Stimulated activated CD8-positive, alpha-beta memory T cell treated with anti-CD3 and anti-CD28 coated beads, Interleukin-12 subunit alpha, Interleukin-12 subunit beta, amount 100 ng/mL, for 4 hours (primary cell): ENCODE measurements at places on chromosomes 4 and X.

- no peak for DNase-seq
Observed at GRCh38 chrX:7263961-7264360, 116.0 kb upstream of the PUDP start.

GRCh38 chrX:33330798-33331197, 119.4 kb upstream of the DMD start:
- DNase-seq = no peak

DNA sequence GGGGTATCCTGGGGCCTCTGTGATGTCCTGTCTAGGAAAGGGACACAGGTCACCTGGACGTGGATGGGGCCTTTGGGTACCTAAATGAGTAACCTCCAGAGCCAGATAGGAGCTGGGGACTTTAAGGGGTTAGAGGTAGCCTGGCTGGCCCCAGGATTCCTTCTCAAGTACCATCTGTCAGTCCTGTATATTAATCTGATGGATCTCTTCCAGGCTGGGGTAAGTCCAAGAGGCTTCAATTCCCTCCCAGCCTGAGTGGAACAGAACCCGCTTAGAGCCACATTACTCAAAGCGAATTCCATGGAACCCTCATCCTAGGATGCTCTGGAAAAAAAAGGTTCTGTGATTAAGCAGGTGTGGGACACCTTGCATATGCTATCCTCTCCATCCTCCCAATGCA, 24.8 kb upstream of the MAP3K15 start:
- no peak for DNase-seq

DNA sequence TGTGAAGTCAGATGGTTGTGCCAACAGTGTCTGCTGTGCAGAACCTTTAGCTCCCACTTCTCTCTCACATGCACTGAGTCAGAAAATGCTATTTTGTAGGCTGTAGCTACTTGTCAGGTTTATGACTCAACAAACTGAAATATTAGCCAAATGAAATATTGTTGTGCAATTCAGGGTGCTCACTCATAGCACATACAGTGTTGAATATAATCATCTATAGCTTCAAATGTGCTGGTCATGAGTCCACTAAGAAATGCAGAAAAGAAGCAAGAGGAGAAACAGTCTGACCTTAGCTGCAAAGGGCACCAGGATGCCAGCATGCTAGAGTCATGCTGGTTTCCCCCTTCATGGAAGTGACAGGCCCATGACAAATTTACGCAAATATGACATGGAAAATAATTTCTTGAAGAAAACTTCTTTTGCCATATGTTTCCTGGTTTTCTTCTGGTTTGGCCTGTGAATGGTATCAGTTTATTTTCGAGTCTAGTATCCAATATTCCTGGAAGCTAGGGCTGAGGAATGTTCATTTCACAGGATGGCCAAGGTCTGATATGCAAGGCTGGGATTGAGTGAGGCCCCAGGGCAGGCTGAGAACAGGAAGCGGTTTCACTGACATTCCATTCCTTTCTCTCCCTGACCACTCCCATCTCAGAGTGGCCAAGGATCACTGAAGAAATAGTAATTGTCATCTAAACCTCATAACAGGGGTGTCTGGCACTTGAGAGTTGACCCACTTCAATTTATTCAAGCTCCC, 10.3 kb upstream of the CXCL2 start:
- DNase-seq = no peak

DNA sequence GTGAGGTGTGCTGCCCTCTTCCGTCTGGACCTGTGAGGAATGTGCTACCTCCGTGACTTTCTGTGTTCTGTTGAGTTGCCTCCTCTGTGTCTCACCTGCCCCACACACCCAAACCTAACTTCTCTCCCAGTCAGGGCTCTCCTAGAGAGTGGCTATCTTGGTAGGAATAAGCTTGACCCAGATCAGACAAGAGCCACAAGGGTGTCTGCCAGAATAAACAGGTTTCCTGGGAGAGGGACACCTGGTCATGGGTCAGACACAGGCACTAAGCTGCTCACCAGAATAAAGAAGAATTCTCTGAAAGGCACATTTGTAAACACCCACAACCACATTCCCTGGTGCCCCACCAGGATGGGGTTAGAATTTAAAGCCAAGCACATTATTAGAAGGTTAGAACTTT, 11.1 kb downstream of the ZNF182 start:
- no peak for DNase-seq

GRCh38 chrX:41603596-41603995, 85.2 kb upstream of the GPR34 start:
- no peak for DNase-seq

GRCh38 chr4:178976861-178977260, 1534.6 kb upstream of the AGA start:
- DNase-seq = no peak

DNA sequence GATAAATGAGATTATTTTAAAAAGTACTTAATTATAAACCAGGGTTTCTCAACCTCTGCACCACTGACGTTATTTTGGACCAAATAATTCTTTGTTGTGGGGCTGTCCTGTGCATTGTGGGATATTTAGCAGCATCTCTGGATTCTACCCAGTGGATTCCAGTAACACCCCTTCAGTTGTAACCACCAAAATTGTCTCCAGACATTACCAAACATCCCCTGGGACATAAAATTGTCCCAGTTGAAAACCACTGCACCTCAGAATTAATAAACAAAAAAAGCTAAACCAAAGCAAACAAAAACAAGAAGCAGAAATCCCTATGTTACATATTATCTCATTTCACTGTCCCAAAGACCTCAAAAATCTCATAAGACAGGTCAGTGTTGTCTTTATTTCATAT, 54.2 kb upstream of the GIMD1 start:
- DNase-seq = no peak

- DNase-seq = no peak
Observed at GRCh38 chr4:87011340-87012034, 76.7 kb downstream of the AFF1 start.

GRCh38 chr4:14743601-14744000, 258.7 kb upstream of the CPEB2 start:
- DNase-seq = no peak

DNA sequence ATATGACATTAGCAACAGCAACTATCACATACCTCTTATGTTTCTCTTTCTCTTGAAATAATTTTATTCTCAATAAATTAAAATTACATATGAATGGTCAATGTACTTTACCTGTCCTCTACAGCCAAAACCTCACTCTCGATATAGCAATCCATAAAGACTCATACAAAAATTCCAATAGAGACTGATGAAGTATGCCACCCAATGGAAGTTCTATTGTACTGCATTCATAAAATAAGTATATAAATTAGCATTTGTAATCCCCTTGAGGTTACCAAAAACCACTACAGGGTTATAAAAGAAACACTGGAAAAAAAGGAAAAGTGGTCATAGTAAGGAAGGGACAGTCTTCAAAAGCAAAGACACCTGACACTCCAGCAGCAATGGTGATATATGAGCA, 32.8 kb downstream of the CLDN2 start:
- DNase-seq = no peak

- no peak for DNase-seq
Observed at GRCh38 chr4:53349091-53349491, 16.8 kb downstream of the SCFD2 start.

- DNase-seq = no peak
Observed at GRCh38 chr4:178577933-178578332, 1135.7 kb upstream of the AGA start.

GRCh38 chr4:108703370-108703769, 53.0 kb downstream of the OSTC start:
- no peak for DNase-seq

GRCh38 chr4:167578906-167579305, 344.6 kb upstream of the SPOCK3 start:
- DNase-seq = no peak

- DNase-seq = no peak
Observed at GRCh38 chr4:15901998-15902397, 36.5 kb downstream of the FGFBP1 start.

- no peak for DNase-seq
Observed at GRCh38 chr4:14035076-14035475, 407.6 kb upstream of the BOD1L1 start.

- no peak for DNase-seq
Observed at GRCh38 chr4:66704243-66704642, 841.1 kb downstream of the CENPC start.

DNA sequence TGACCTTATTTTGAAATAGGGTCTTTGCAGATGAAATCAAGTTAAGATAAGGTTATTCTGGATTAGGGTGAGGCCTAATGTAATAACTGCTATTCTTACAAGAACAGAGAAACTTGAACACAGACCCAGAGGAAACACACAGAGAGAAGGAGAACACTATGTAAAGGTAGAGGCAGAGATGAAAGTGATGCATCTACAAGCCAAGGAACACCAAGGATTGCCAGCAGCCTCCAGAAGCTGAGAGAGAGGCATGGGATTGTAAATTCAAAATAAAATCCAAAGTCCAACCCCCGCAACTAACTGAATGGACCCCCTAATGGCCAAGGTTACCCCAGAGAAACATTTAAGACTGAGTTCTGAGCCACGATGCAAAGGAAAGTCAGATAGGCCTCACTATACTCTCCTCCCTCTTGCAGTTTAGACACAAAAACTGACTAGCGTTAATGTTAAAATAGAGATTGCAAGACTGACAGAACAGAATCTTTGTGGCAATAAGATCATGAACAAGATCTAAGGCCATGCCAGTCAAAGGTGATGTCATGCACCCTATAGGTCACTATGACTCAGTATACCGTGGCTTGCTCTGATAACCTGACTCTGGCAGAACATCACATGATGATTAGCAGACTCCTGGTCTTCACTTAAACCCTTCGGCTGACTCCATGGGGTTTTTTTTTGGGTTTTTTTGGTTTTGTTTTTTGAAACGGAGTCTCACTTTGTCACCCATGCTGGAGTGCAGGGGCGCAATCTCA, 42.9 kb downstream of the DDX60L start:
- no peak for DNase-seq

- DNase-seq = no peak
Observed at GRCh38 chrX:13142891-13143290, 98.5 kb upstream of the FAM9C start.

DNA sequence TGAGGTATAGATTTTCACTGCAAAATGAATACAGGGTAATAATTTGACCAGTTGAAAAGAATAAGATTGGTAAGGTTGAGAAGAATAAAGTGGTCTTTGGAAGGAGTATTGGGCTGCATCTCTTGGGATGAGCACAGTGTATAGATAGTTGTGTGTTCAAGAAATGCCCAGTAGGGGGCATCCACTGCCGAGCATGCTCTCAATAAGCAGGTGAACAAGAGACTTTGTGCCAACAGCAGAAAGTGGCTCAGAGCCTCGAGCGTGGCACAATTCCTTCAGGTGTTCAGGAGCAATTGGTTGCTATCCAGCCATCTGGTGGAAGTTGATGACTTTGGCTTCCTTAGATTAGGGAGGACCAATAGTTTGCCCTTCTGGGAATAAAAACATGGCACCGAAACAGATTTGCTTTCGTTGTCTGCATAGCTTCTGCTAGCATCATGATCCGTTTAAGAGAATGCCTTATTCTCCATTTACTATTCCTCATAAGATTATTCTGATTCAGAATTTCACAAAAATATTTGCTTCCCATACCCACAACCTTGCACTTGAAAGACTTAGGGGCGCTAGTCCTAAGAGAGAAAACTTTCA, 258.1 kb upstream of the NEIL3 start:
- no peak for DNase-seq

DNA sequence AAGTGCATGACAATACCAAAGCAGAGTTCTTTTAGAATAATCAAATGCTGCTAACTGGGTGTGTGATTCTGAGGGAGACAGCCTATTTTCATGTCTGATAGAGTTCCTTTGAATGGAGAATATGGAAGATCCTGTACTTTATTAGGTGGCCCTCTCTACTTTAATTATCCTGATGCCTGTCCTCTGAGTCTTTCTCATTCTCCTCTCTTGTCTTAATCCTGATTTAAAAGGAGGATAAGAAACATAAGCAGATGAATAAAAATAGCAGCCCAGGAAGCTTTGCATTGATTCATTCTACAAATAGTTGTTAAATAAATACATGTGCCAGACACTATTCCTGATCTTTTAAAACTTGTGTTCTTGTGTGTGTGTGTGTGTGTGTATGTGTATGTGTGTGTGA, 387.3 kb downstream of the SPRY1 start:
- DNase-seq = no peak

- no peak for DNase-seq
Observed at GRCh38 chr4:138275963-138276621, 33.9 kb upstream of the SLC7A11 start.

- DNase-seq = no peak
Observed at GRCh38 chr4:93355411-93355810, 473.1 kb upstream of the ATOH1 start.

DNA sequence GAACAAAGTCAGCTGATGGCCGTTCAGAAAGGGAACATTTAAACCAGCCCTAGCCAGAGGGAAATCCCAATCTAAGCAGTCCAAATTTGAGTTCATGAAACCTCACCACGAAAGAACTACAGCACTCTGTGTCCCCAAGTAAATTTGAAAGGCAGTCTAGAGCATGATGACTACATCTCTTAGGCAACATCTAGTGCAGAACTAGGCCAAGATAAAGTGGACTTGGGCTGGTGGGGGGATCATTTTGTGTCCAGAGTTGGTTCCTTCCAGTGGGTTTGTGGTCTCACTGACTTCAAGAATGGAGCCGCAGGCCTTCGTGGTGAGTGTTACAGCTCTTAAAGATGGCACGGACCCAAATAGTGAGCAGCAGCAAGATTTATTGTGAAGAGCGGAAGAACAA, 64.9 kb downstream of the KLHL4 start:
- DNase-seq = no peak

DNA sequence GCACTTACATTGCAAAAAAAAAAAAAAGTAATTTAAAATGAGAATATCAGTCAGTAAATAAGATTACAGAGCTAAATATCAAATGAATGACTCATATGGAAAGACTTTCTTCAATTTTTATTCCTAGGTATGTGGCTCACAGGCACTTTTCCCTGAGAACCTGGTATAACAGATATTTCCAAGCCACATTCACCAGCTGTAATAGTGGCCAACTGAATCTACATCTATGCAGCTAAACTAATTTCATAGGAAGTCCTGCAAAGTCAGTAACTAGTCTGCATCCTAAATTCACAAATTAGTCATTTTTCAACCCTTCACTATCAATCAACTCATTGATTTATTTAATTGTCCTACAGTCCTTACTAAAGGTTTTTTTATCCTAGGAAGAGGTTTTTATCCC, 5.6 kb downstream of the PDE5A start:
- no peak for DNase-seq

DNA sequence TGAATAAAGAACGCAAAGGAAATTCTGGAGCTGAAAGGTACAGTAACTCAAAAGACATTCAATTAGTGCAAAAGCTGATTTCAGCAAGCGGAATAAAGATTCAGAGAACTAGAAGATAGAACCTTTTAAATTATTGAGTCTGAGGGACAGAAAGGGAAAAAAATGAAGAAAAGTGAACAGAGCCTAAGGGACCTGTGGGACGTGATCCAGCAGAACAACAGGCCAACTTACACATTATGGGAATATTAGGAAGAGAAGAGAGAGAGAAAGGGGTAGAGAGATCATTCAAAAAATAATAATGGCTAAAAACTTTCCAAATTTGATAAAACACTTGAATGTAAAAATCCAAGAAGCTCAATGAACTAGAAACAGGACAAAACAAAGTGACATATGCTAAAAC, 17.5 kb upstream of the GPRASP2 start:
- DNase-seq = no peak
